ENCODE measurements at places on chromosomes 6 and 20.

DNA sequence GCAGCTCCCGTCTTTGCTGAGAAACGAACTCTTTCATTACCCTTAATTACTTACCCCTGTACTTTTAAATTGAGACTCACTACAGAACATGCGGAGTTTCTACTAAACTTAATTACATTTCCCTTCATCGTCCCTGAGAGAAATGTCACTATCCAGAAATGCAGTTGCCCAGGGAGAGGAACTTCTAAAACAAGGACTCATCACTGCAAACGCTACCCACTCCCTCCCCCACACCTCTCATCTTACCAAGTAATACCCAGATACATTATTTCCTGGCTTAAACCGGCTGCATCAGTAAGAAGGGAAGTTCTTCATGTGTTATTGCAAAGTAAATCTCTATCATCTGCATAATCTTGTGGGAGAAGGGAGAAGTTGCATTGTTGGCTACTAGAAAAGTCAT lies 138.3 kb downstream of the IPCEF1 start:
- no peak for DNase-seq

DNA sequence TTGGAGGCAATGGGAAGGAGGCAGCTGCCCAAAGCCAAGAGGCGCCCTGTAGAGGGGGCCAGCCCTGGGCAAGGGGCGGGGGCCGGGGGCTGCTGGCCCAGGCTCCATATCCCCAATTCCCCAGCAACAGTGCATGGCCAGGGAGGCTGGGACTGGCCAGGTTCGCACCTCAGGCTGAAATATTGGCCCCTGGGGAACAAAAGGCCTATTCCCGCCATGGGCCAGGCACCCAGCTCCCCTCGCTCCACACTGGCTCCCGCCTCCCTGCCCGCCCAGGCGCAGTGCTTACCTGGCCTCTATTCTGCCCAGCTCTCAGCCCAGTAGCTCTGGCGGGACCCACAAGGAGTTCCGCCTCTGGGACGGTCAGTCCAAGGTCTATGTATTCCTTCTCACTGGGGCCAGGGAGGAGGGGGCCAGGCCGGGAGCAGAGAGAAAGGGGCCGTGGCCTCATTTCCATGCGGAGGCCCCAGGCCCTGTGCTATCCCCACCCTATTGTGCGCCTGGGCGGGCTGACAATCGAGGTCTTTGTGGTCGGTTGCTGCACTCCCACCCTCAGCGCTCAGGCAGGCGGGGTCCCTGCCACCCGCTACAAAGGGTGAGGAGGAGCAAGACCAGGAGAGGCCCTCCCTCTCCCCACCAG lies 42.3 kb downstream of the YTHDF1 start:
- no peak for DNase-seq

DNA sequence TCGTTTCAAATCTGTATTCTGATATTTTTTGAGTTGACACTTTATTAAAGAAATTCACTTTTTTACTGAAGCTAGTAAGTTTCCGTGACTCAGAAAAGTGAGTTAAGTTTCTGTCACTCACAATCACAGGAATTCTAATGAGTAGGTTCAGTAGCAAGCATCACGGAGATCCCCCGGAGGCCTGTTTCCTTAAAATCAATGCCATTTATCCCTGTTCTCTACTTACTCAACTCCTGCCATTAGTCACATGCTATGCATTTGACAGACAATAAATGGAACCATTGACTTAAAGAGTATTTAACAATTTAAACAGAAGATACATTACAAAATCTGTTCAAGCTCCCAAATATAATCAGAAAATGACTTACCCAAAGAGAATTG lies 9.1 kb downstream of the SLC18B1 start:
- no peak for DNase-seq

- DNase-seq, result no peak
Measured at GRCh38 chr6:13217206-13217905, 111.0 kb downstream of the TBC1D7 start.

DNA sequence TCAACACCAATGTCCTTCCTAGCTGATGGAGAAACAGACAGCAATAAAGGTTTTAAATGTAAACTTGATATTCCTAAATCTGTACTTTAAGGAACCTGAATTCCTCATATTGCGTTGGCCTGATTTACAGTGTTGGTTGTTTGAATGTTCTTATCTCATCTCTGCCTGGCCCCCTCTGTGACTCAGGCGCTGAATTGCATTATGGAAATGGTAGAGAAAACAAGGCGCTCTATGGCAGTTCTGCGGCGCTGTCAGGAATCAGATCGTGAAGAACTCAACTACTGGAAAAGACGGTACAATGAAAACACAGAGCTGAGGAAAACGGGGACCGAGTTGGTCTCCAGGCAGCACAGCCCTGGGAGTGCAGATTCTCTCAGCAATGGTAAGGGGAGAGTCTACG lies 32.6 kb upstream of the C20orf144 start:
- no peak for DNase-seq

- peak; percentile 79 for DNase-seq
Measured at GRCh38 chr20:4601630-4602296, 119.9 kb upstream of the PRND start.

- no peak for DNase-seq
Measured at GRCh38 chr20:57505979-57506378, 19.0 kb downstream of the CTCFL start.

GRCh38 chr6:46530896-46531295 lies 39.6 kb upstream of the RCAN2 start:
- no peak for DNase-seq

GRCh38 chr6:64838726-64839125 lies 868.3 kb downstream of the EYS start:
- DNase-seq, result no peak

DNA sequence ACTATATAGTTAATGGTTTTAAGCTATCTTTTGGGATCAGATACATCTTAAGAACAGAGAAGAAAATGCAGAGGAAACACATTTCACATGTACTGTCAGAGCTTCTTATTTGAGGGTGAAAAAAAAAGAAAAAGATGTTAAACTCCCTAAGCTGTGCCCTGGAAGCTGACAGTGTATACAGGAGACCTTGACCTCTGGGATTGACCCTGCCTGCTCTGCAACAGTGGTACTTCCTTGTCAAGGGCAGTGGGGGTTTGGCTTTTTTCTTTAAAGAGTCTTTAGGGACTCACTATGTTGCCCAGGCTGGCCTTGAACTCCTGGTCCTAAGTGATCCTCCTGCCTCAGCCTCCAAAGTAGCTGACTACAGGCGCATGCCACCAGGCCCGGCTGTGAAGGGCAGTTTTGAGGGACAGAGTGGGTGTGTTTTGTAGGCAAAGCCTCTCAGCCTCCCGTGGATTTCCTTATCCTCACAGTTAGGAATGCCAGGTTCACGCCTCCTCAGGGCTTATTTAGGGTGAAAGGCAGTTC lies 60.6 kb upstream of the SLC22A1 start:
- DNase-seq, result no peak

- DNase-seq, result no peak
Measured at GRCh38 chr6:54907355-54907754, 60.8 kb downstream of the FAM83B start.

DNA sequence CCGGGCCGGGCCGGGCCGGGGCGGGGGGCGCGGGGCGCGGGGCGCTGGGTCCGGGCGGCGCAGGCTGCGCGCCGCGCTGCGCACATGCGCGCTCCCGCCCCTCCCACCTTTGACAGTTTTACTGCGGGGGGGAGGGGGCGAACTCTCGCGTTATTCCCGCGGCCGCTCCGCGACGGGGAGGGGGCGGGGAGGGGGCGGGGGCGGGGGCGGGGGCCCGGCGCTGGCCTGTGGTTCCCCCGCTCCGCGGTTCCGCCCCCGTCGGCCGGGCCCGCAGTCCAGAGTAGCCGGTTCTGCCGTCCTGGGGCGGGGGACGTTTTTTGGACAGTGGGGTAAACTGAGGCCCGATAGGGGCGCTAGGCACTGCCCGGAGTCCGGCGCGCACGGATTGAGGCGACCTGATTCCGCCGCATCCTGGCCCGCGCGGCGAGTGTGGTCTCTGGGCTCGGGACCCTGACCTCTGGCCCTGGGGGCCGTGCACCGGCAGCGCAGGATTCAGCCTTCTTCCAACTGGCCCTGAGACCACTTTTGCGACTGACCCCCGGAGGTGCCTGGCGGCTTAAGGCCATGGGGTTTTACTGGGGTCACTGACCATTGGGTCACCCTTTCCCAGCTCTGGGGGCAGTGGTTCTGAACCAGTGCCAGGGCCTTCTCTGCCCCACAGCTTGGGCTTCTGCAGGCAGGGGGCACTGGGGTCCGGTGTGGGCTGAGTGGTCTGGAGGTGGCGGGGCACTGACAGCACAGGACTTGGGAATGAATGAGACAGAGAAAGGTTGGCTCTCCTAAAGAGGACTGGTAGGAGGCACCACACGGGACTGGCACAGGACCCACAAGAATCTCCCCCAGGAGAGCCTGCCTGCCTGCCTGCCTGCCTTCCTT lies at the start of gene ZNF512B:
ZNF512B (minus strand) TSS at position 93 of the 876 bp plus-strand sequence. CDS start 1,980 bp downstream, outside the sequence.
- peak; percentile 80 for DNase-seq

DNA sequence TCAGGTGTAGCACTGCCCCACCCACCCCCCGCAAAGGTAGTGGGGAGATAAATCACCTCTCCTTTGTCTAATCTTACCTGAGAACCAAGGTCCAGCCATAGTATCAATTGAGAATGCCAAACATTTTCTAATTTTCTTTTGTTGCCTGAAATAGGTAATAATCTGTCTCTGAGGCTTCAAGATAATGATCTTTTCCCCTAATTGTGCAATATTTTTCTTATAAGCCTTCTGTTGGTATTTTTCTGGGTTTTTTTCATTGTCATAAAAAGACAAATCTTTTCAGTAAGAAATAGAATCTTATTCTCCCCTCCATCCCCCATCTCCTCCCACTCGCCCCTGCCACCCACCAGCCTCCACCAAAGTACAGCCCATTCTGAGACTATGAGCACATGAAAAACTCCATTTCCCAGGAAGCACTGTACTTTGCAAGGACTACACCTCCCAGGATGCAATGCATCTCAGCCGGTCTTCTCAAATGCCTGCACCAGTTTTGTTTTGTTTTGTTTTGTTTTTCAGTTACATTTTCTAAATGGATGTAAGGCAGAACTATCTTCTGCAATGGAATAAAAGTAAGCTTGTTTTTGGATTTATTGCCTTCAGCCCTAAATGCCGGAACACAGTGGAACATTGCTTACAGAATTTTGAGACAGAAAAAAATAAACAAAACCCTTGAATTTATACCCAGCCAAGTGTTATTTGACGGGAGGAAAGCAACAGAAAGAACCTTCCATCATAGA lies 268.0 kb downstream of the TFAP2A start:
- DNase-seq, result no peak

GRCh38 chr6:112396221-112396620 lies 49.1 kb downstream of the RFPL4B start:
- no peak for DNase-seq

DNA sequence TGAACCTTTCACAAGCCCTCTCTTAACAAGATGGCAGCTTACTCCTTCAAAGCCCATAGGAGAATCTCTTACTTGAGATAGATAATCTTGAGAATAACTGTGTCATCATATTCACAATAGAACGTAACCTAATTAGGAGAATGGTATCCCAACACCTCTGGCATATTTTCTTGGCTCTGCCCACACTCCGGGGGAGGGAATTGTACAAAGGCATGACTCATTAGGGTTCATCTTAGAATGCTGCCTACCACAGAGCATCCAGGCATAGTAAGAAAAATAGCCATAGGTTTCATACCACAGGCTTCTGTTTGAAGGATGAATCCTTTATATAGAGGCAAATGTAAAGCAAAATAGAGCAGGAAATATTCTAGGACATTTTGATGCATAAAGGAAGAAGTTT lies 1100.6 kb upstream of the CITED2 start:
- no peak for DNase-seq

DNA sequence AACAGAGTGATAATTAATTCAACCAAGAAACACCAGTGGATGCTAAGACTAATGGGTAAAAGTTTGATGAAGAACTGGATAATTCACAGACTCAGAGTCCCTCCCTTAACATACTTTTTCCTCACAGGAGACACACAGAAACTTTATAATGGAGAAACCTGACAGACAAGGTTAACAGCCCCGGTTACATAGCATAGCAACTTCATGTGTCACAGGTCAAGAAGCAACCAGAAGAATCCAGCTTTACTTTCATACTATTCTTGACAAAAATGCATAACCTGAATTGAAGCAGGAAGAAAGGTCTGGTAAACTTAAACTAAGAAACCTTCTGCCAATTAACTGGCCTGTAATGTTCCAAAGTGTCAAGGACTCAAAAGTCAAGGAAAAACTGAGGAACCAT lies 375.9 kb downstream of the RNF144B start:
- no peak for DNase-seq

- no peak for DNase-seq
Measured at GRCh38 chr6:659716-660581, 3.0 kb upstream of the HUS1B start.

DNA sequence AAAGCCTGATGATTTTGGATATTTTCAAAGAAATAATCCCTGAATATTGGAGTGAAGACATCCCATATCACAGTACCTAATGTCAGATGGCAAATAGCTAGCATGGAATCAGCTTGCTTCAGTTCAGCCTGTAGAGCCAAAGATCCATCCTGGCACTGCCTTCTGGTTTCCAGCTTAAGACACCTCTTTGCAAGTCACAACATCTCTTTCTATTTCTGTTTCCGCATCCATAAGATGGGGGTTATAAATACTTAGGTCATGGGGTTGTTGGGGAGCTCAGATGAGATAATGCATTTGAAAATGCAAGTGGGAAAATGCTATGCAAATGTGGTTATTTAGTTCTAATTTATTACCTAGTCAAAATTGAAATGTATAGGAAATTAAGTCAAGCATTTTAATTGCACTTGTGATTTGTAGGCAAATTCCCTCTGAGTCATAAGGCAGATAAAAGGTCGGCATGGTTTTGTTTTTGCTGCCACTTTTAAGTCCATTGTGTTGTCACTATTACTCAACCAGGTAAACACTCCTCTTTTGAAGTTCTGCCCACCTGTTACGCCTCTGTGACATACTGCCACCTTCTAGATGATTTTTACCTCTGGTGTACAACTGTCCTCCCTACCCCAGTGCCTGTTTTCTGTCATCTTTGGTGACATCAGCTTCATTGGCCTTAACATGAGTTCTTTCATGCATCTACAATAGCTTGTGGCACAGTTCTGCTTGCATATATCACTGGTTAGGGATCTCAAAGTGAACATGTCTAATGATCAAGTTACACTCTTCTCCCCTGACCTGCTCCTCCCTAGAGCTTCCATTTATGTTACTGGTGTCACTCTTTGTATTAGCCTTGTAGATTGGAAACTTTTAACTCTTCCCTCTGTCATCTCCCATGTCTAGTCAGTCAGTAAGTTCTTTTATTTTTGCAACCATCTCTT lies 96.6 kb downstream of the CDKAL1 start:
- no peak for DNase-seq

GRCh38 chr6:109760208-109760607 lies 69.1 kb downstream of the FIG4 start:
- DNase-seq, result no peak

DNA sequence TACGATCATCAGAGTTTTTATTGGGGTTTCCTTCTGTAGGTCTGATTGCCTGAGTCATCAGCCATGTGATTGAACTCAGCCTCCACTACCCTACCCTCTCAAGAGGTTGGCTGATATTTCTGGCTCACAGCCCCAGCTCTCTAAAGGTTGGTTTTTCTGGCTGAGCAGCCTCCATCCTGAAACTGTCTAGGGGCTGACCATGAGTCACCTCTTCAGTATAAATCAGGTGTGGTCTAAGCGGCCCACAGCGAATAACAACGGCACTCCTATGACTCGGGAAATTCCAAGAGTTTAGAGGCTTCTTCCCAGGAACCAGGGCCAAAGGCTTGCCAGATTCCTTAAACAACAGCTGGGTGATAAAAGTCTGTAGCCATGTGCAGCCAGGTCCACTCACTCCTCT lies 115.5 kb downstream of the SOD2 start:
- no peak for DNase-seq

- no peak for DNase-seq
Measured at GRCh38 chr6:41963371-41963770, 21.8 kb upstream of the CCND3 start.

Data from left hindlimb (tissue), 1 donor.